ENCODE measurements at places on chromosomes 2 and 18. TPM values are rescaled to one million over a fixed set of nuclear protein-coding genes. Genes with fewer than 3 reads are reported as not detected.

The EML6 gene
- total RNA-seq = 1.9 TPM

The ZSWIM2 gene
- total RNA-seq = not detected

The DSEL gene
- total RNA-seq = 11.6 TPM

The GALNT5 gene
- 1.1 TPM for total RNA-seq

The CXCR1 gene
- not detected for total RNA-seq

The ERBB4 gene
- total RNA-seq = 0.28 TPM

The REEP1 gene
- 61.7 TPM for total RNA-seq

The MYL1 gene
- total RNA-seq = not detected

The ACMSD gene
- total RNA-seq = not detected

The COL4A4 gene
- total RNA-seq = 1.1 TPM

The ACTR1B gene
- total RNA-seq = 79.9 TPM

The OTX1 gene
- total RNA-seq = not detected

The CBLN2 gene
- 6.4 TPM for total RNA-seq

The CRYGC gene
- total RNA-seq = not detected

The TDRD15 gene
- not detected for total RNA-seq

The IL1A gene
- total RNA-seq = not detected

The FAHD2B gene
- 11.6 TPM for total RNA-seq

The TMEM37 gene
- total RNA-seq = 1.1 TPM

The SLC23A3 gene
- total RNA-seq = 3.9 TPM

The B3GNT7 gene
- total RNA-seq = 2.9 TPM

The TUBA3E gene
- total RNA-seq = not detected

The ARMC9 gene
- 24.3 TPM for total RNA-seq

The GPR45 gene
- total RNA-seq = not detected

The ERFE gene
- total RNA-seq = not detected

The UBR3 gene
- total RNA-seq = 63.3 TPM

The GPR35 gene
- 4.5 TPM for total RNA-seq

The FSIP2 gene
- total RNA-seq = 0.82 TPM

The WDR7 gene
- total RNA-seq = 28.5 TPM

The HOXD3 gene
- 4.6 TPM for total RNA-seq

The CYS1 gene
- total RNA-seq = 10.3 TPM

The LRATD1 gene
- 5.7 TPM for total RNA-seq

The ELOA2 gene
- total RNA-seq = not detected

The GALR1 gene
- 0.33 TPM for total RNA-seq

The TPO gene
- 2.1 TPM for total RNA-seq

The MAIP1 gene
- total RNA-seq = 20.3 TPM

The TMEFF2 gene
- total RNA-seq = 1.4 TPM

The MOCOS gene
- 0.49 TPM for total RNA-seq

The HOXD13 gene
- total RNA-seq = 18.7 TPM

The NETO1 gene
- not detected for total RNA-seq

The PPP1R1C gene
- not detected for total RNA-seq

The NGEF gene
- 0.36 TPM for total RNA-seq

The CTAGE1 gene
- total RNA-seq = not detected

The RAX gene
- total RNA-seq = not detected

The DPY30 gene
- total RNA-seq = 68.1 TPM

The NTSR2 gene
- not detected for total RNA-seq

The CCDC121 gene
- 8.6 TPM for total RNA-seq

The CDKL4 gene
- total RNA-seq = 1.8 TPM

The HADHB gene
- total RNA-seq = 113 TPM

The SAG gene
- not detected for total RNA-seq

The SPDYA gene
- total RNA-seq = 0.95 TPM

Measured in sigmoid colon (tissue), 7 donors.